ENCODE measurements at places on chromosomes 2 and 18.
A peak's percentile ranks its signal among the peaks of the same experiment; 100 is the strongest.

DNA sequence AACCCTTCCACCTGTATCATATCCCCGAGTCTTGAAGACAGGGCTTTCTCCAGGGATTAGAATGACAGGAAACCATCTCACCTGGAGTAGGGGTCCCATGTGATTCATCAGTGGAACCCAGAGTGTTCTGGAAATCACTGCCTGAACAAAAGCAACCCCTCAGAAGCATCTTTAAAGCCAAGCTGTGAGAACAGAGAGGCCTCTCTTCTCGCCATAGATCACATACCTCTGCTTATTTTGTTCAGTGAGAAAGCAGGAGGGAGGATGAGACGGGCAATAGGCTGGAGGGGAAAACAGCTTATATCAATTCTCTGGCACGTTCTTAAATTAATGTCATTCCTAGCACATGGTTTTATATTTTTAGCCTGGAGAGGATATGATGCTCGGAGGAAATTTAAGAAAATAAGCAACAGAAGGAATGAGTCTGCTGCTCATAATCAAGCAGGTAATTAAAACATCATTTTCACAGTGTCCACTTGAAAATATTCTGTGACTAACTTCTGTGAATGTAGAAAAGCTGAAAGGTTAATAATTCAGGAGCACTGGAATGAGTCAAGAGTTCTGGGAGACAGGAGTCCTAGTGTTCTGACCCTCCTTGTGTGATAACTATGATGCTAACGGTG is 213.6 kb upstream of the SP5 start:
- DNase-seq: no peak

- DNase-seq: no peak
These were observed 128.7 kb upstream of the CYP26B1 start for GRCh38 chr2:72276356-72276755.

GRCh38 chr2:209348433-209348832 is 75.4 kb upstream of the MAP2 start:
- DNase-seq: peak; percentile 34

GRCh38 chr2:224709301-224709700 is 6.9 kb downstream of the CCDC195 start:
- DNase-seq: no peak

GRCh38 chr2:219525533-219526232 is 11.4 kb downstream of the ASIC4 start:
- DNase-seq: no peak

DNA sequence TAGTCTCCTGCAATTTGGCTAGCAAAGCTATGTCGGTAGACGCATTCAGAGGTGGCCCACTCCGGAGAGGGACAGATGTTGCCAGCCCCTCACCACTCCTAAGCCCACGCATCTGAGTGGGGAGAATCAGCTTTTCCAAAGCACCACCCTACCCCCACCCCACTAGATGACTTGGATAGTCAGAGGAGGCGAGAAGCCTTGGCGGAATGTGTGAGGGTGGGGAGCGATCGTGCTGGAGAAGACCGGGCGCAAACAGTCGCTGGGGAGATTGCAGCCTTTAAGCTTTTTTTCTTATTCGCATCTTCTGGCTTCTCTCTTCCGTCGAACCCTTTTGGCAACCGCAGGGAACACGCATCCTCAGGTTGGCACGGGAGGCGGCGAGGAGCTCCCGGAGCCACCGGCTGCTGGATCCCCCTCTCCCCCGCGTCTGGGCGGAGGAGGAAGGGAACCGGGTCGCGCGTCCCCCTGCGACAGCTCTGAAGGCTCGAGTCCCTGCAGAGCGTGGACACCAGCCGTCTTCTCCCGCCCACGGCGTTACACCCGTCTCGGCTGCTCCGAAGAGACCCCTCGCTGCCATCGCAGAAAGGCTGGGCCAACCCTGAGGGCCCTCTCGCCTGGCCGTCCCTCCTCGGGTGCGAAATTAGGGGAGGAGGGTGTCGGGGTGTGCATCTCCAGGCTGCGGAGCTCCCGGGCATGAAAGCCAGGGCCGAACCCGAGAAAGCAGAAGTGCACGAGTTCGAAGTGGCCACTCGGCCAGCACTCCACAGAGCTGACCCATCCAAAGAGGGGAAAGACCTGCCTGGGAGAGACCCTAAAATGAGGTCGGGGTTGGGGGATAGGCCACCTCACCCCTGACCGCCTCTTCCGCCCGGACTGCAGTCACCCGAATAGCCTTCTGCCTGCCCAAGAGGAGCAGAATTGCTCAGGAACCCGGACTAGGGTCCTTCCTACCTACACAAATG is 12.2 kb downstream of the EVX2 start:
- DNase-seq: no peak

DNA sequence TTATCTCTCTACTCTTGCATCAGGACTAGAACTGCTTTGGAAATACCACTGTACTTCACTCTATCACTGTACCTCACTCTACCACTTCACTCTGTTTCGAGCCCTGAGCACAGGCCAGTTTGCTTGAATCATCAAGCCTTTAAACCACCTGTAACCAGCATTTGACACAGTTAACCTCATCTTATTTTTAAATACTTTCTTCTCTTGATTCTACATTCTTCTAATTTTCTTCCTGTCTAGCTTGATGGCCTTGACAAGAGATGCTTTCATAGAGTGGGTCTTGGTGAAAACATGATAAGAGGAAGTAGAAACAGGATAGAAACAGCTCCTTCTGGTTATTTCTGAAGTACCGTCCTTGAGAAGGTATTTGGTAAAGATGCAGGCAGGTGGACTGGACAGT is 78.1 kb downstream of the SPIRE1 start:
- DNase-seq: no peak

DNA sequence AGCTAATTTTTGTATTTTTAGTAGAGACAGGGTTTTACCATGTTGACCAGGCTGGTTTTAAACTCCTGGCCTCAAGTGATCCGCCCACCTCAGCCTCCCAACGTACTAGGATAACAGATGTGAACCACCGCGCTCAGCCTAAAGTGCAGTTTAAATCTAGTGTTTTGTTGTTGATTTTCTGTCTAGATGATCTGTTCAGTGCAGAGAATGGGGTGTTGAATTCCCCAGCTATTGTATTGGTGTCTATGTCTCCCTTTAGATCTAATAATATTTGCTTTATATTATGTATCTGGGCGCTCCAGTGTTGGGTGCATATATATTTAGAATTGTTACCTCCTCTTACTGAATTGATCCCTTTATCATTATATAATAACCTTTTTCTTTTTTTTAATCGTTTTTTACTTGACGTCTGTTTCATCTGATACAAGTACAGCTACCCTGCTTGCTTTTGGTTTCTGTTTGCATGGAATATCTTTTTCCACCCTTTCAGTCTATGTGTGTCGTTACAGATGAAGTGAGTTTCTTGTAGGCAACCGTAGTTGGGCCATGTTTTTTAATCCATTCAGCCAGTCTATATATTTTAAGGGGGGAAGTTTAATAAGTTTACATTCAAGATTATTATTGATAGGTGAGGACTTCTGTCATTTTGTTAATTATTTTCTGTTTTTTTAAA is 34.3 kb downstream of the GALM start:
- DNase-seq: no peak

- DNase-seq: no peak
These were observed 15.2 kb downstream of the KCNJ3 start for GRCh38 chr2:154713675-154714074.

- DNase-seq: no peak
These were observed 32.3 kb downstream of the EML6 start for GRCh38 chr2:54755641-54756326.

- no peak for DNase-seq
These were observed 83.3 kb upstream of the ZNF521 start for GRCh38 chr18:25435149-25435782.

GRCh38 chr2:233684640-233685039 is 2.9 kb downstream of the UGT1A7 start:
- DNase-seq: no peak

DNA sequence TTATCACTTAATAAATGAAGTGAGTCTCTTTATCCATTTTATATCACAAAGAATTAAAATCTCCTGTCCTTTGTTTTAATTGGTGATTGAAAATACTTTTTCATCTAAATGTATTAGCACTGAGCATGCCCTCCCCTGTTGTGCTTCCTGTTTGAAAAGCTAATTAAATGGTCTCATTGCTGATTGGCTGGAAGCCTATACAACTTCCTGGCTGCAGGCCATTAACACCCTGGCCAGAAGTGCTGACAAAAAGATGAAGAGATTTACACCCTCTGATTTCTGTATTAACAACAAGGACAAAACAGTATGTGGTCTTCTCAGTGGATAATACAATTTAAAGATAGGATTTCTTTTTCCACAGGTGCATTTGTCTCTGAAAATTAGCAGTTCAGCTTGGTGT is 548.0 kb downstream of the DCC start:
- no peak for DNase-seq

GRCh38 chr2:203934711-203935438 is 1.7 kb upstream of the ICOS start:
- peak; percentile 5 for DNase-seq

- no peak for DNase-seq
These were observed 1.7 kb downstream of the TUBB6 start for GRCh38 chr18:12309683-12310198.

DNA sequence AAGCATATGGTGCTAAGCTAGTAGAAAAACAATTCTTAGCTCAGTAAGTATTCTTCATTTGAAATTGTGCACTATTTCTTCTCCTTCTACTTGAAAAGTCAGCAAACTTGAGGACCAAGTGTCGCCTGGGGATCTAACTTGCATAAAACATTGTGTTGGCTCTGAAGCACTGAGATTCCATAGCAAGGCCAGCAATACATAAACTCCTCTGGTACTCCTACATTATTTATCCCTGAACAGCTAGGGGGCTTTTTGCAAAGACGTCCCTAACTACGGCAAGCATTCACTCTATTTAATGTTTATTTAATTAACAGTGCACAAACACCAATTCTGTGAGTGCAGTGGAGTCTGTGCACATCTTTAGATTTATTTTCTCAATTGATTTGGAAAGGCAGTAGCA is 392.2 kb downstream of the ERBB4 start:
- DNase-seq: no peak

DNA sequence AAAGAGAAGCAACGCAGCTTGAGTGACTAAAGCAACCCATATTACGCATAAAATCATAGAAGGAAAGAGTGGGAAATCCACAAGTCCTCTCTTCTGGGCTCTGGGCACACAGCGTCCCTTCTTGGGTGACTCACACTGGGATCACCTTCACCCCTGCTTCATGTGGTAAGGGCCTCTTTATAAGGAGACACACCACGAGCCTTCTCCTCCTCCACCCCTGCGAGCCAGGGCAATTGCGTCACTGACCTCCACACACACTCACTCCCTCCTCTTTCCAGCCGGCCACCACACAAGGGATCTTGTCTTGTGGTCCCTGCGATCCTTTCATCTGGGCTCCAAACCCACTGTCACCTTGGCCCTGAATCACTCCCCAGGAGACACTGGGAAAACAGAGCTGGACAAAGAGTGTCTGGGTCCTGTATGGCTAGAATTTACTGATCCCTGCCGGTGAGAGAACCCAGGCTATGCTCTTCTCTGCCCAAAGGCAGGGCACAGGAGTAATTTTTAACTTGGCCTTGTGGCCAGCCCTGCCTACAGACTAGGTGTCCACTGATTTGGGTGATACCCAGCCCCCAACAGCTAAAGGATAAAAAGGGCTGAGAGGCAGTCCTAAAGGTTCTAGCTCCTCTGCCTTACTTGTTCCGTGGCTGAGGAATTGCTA is 35.3 kb downstream of the NHEJ1 start:
- no peak for DNase-seq

DNA sequence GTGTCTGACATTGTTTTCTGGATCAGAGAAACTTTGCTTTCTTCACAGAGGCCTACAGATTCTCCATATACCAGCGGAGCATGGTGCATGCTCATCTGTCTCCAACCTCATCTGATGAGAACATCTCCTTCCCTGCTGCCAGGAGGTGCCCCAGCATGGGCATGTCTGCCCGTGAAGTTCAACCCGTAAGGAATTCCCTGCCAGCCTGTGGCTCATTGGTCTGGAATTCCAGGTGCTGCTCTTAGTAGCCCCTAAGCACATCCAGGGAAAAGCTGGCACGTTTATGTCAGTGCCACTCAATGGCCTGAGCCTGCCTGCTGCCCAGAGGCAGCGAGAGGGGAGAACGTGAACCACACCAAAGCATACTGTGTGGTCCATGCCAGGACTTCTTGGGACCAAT is 1.7 kb upstream of the SP100 start:
- no peak for DNase-seq

DNA sequence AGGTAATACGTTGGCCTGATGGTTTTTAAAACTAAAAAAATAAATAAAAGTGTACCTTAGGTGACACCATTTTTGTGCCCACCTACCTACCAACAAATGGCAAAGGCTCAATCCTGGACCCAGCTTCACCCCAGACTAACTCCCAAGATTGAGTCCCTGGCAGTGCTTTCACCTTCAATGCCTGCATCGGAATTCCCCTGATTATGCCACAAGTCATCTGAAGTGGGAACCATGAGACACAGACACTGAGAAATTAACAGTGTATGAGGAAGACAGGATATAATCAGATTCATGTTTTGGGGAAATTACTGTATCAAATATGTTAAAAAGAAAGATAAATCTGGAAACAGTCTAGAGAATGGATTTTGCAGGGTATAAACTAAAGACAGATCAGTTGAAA is 41.6 kb downstream of the ZBTB14 start:
- DNase-seq: no peak

- DNase-seq: no peak
These were observed 1.6 kb upstream of the IGFBP5 start for GRCh38 chr2:216696751-216697560.

DNA sequence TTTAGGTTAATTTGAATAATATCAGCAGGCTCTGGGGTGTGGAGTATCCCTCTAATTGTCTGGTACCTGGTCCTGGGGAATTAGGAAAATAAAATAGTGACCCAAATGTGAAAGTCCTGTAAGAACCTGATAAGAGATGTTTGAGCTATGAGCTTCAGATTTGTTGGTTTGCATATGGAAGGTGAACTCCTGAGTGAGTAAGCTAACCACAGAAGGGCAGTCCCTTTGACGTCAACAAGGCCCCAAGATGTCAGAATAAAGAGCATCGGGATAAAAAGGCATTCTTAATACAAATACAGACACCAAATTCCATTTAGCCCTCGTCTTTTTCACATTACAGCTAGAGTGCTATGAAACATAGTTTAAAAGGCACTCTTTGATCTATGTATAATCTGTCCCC is 1366.3 kb upstream of the TMEFF2 start:
- DNase-seq: no peak

DNA sequence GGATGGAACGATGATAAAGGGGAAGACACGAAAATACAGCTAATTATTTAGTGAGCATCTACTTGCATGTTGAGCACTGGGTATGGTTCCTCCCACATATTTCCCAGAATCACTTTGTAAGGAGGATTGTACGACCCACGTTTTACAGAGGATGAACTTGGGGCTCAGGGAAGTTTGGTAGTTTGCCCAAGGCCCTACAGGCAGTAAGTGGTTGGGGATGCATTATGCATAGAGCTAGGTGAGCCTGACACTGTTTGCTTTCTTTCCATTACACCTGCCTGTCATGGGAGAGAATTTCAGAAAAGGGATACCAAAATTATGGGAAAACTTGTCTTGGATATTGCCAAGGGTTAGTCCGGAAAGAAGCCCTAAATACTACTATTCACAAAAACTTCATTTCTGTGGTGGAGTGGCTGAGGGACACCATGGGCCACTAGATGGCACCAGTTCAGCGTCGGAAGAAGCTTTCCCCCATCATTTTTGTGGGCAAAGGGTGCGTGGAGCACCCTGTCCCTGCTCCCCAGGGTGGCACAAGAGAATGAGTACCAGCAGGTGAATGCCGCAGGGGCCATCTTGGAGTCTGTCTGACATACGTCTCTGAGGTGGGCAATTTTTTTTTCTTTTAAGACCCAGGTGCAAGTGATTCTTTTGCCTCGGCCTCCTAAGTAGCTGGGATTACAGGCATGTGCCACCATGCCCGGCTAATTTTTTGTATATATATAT is 23.5 kb upstream of the C18orf32 start:
- DNase-seq: no peak

GRCh38 chr2:102806250-102806837 is 44.5 kb downstream of the TMEM182 start:
- DNase-seq: peak; percentile 14

All from SK-N-MC (cell line).